ENCODE measurements at places on chromosomes 5 and 9.

DNA sequence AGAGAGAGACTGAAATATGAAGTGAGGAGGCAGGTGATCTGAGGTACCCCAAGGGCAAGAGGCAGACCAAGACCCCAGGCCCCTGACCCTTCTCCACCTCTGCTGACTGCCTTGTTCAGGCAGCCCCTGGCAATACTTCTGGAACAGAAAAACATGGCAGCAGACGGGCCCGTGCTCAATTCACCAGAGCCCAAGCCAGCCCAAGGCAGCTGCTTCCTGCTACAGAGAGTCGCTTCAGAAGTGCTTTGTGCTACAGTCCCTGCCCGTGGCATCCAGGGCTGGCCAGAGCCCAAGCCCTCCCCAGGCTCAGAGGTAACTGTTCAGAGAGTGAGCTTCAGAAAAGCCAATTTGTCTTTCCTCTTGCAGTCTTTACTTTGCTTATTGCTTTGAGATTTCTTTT is 151.4 kb upstream of the FSTL4 start:
- no peak for DNase-seq

GRCh38 chr5:136058972-136059354 is 30.2 kb downstream of the TGFBI start:
- no peak for DNase-seq

- no peak for DNase-seq
These were observed 621 bp downstream of the FYB1 start for GRCh38 chr5:39218482-39219402.

DNA sequence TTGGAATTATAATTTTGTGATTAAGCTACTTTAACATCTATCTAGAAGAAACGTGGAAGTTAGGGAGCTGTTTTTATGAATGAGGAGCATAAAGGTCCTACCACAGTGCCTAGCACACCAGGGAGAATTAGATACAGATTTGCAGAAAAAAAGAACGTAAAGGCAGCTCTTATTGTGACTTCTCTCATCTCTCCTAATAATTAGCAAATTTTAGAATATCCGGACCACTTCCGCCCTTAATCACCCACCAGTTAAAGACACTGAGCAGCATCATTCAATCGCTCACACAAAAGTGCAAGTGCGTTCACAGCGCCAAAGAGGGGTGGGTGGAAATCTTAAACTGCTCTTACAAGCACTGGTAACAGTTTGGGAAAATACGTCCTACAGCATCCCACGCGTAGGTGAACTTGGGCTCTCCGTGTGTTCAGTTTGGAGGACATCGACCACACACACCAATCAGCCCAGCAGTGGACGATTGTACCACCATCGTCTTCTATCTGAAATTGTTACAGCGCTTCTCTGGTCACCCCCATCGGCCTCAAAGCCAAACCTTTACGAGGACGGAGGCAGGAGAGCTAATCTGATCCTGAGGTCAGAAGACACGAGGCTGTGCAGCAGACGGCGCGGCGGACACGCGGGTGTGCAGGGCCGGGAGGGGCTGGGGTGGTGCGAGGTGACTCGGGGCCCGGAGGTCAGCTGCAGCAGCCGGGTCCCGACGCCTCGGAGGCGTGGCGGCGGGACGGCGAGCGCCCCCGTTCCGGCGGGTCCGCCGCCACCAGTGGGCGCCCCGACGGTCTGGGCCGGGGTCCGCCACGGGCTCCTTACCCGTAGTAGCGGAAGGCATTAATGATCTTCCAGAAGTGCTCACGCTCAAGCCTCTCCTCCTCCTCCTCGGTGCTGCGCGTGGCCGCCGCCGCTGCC is 646 bp downstream of the CARNMT1 start:
- peak; percentile 45 for DNase-seq

DNA sequence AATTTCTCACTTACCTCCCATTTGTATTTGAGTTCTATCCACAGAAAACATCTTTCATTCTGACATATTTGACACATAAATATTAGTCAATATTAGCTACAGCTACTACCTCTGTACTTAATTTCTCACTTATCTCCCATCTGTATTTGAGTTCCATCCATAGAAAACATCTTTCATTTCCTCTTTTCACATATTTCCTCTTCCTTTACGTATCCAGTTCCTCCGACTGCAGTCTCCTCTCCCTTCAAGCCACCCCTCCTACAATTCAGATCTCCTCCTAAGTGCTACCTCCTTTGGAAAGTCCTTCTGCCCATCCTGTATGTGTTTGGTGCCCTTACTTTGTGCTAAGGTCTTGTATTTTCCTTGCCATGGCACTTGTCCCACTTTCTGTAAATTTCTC is 1.6 kb downstream of the SREK1IP1 start:
- DNase-seq: no peak

DNA sequence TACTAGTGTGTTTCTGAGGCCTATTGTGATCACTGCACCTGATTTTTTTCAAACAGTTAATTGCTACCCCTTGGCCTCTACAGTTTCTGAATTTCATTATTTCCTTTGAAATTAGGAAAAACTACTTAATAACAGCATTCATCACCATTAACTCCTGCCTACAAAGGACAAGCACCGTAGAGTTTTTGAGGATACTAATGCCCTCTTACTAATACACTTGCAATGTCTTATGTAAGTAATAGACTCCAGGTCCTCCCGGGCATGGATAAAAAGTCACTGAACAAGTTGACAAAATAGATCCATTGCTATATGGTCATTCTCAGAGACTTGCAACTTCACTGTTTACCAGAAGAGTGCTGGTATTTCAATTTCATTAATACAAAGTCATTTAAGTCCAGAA is 1172.5 kb downstream of the CDH12 start:
- DNase-seq: no peak

- DNase-seq: no peak
These were observed 29.0 kb upstream of the GOLM1 start for GRCh38 chr9:86128235-86128822.

DNA sequence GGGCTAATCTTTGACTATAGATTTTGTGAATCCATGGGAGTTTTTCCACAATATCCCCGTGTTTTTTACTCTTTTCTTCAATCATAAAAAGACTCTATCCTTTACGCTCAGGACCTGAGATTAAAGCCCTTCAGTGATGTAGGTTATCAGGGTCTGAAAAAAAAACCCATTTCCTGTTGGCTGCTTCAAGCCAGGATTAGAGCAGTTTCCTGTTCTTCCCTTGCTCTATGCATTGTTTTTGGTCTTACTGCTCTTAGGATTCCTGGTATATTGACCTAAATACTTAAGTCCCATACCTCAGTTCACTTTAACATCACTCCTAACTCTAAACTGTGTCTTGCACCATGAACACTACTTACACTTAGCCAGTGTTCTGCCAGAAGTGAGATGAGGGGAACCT is 319.3 kb upstream of the CHD1 start:
- no peak for DNase-seq

- DNase-seq: no peak
These were observed 1.0 kb upstream of the RASGRF2 start for GRCh38 chr5:80959138-80959537.

DNA sequence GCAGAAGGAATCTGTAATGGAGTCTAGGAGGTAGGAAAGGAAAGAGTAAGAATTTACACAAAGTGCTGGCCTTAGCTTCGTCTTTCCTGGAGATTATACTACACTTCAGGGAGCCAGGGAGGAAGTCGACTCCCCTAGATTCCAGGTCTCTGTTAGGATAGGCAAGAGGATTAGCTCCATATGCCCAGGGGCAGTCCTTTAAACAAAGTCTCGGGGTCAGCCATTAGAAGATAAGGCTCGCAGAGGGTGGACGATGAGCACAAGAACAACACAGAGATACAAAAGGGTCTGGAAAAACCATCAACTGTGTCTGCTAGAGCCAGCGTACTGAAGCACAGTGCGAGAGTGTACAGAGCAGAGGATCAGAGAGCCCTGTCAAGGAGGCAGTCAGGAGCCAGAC is 344.7 kb upstream of the TNC start:
- DNase-seq: no peak
